ENCODE measurements at places on chromosomes 6 and 20. TPM values are rescaled to one million over a fixed set of nuclear protein-coding genes. Genes with fewer than 3 reads are reported as not detected.

The RALY gene
- total RNA-seq: 96.4 TPM

The COL11A2 gene
- under 0.01 TPM for total RNA-seq

The ZSCAN23 gene
- 2.4 TPM for total RNA-seq

The WFDC13 gene
- not detected for total RNA-seq

The TRIM31 gene
- total RNA-seq: not detected

The TNF gene
- not detected for total RNA-seq

The C6orf163 gene
- 1.6 TPM for total RNA-seq

The CLVS2 gene
- total RNA-seq: not detected

The ESF1 gene
- total RNA-seq: 15.2 TPM

The COX4I2 gene
- total RNA-seq: not detected

The TRIM15 gene
- total RNA-seq: not detected

The SOX18 gene
- not detected for total RNA-seq

The POPDC3 gene
- 1.4 TPM for total RNA-seq

DNA sequence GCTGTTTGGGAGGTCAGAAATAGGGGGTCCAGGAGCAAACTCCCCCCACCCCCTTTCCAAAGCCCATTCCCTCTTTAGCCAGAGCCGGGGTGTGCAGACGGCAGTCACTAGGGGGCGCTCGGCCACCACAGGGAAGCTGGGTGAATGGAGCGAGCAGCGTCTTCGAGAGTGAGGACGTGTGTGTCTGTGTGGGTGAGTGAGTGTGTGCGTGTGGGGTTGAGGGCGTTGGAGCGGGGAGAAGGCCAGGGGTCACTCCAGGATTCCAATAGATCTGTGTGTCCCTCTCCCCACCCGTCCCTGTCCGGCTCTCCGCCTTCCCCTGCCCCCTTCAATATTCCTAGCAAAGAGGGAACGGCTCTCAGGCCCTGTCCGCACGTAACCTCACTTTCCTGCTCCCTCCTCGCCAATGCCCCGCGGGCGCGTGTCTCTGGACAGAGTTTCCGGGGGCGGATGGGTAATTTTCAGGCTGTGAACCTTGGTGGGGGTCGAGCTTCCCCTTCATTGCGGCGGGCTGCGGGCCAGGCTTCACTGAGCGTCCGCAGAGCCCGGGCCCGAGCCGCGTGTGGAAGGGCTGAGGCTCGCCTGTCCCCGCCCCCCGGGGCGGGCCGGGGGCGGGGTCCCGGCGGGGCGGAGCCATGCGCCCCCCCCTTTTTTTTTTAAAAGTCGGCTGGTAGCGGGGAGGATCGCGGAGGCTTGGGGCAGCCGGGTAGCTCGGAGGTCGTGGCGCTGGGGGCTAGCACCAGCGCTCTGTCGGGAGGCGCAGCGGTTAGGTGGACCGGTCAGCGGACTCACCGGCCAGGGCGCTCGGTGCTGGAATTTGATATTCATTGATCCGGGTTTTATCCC, at the start of gene VEGFA:
Gene VEGFA (plus strand): TSS at position 686 of the 846 bp plus-strand sequence.
- DNase-seq: peak; percentile 72

DNA sequence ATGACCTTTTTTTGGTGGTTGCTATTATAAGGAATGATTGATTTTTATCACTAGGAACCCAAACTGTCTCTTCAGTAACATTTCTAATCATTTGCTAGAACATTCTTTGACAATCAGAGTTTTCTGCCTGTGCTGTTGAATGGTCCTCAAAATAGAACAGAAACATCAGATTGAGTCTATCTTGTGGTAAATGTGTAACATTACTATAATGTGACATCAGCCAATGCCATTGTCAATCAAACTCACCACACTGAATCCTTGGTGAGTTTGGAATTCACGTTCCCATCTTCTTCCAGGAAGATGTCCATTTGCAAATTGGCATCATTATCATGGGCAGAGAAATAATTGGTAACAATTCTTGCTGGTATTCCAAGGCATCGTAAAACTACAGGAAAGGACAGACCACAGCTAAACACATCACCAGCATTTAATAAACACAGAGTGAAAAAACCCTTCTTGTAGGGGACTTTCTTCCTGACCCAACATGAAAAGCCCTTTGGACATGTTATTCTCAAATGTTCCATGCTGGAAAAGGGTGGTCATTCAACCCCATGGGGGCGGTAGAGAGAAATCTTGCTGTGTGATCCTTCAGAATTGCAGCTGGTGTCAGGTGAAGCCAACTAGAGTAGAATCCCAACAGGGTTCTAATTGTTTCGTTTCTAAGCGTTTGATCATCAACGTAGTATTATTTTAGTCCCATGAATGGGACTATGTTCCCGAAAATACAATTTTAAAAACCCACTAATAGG, 98.5 kb downstream of the F13A1 start:
- peak; percentile 29 for DNase-seq

- no peak for DNase-seq
Measured at GRCh38 chr6:116564921-116565872, 6.1 kb upstream of the RWDD1 start.

DNA sequence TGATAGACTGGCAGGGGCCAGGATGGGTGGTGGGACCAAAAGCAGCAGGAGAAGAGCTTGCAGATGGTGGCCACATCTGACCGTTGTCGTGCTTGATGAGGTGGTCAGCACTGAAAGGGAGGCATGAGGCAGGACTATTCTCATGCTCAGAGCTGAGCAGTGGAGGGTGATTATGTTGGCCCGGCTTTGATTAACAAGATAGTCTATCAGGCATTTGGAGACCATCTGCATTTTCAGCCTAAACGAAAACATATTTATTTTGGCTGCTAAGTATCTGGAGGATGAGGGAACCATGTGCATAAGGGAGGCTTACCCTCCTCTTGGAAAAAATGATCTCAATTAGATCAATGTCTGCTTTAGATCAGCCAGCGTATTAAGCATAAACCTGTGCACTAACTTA, 141.6 kb upstream of the KCNK16 start:
- no peak for DNase-seq

DNA sequence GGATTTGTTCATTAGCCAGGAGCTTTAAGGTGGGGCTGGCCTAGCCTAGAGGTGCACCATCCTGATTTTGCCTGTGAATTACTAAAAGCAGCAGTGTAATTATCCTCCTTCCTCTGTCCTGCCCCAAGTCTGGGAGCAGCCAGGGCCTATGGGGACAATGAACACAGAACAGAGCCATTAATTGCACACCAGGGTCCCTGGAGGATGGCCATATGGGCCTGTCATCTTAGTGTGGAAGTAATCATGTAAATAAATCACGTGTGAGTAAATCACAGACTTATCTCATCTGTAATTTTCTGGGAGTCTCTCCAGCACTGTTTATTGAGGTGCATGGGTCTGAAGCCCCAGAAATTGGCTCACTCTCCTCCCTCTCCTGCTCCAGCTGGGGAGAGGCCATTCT, 176.3 kb downstream of the LRFN2 start:
- no peak for DNase-seq

- DNase-seq: no peak
Measured at GRCh38 chr20:4584510-4584909, 137.2 kb upstream of the PRND start.

- no peak for DNase-seq
Measured at GRCh38 chr6:138484018-138484731, 15.1 kb downstream of the NHSL1 start.

GRCh38 chr6:136618086-136618485, 67.9 kb upstream of the MAP7 start:
- no peak for DNase-seq

DNA sequence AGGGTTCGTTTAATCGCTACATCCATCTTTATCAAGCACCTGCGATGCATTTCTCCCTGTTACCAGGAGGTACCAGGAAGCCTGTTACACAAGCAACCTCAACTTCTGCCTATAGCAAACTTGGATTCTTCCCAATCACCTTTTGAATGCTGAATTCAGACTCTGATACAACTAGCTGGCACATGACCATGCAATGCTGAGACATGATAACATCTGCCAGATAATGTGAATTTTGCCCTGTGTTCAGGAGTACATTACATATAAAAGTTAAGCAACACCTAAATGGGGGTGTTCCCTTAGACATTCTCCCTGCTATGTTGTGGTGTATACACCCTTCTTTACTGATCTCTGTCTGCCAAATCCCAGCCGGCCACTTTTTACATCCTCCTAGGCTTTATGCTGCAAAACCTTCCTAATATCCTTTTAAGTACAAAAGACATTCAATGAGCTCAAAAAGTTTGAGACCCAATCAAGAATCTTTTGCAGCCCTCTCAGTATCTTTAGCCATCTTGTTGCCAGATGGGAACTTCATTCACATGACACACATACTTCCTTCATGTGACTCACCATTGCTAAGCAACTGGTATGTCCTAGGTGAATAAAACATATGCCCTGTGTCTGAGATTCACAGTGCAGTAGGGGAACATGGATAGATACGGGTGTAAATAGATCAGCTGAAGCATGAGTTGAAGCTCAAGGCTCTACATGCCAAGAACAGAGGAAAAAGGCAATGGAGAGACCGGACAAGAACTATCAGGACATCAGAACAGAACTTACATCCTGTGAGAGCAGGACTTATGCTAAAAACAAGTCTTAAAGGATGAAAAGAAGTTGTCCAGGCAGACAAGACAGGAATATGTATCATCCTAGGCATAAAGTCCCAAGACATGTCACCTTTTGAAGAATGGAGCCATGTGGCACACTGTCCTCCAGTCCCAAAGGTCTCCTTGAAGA, 84.3 kb downstream of the ZHX3 start:
- DNase-seq: peak; percentile 91

DNA sequence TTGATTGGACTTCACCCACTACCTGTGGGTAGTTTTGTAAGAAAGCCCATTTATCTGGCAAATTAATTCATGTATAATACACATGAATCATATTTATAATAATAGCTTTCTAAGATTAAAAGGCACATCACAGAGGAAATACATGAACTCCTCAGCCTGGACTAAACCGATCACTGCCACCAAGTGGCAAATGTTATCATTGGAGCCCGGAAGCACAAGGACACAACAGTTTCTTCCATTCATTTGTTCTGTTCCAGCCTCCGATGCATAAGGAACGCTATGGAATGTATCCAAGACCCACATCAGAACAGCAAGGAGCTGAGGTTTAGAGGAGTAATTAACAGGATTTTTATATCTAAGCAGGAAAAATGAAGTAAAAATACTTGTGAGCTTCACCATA, 13.9 kb upstream of the IPCEF1 start:
- peak; percentile 29 for DNase-seq

DNA sequence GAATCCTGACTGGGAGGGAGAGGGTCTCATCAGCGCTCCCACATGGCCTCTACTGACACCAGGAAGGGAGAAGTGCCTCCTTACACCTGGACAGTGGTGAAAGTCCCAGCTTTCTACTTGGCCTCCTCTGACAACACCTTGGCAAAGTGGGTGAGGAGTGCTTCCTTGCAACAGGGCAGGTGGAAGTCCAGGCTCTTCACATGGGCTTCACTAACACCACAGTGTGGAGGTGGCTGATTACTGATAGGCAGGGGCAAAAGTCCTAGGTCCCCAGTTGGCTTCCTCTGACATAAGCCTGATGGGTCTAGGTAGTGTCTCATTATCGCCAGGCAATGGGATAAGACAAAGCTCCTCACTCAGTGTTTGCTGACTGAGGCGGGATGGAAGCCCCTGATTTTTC, 9.5 kb upstream of the HLA-DRA start:
- no peak for DNase-seq

GRCh38 chr6:43891072-43891870, 121.3 kb downstream of the VEGFA start:
- no peak for DNase-seq

GRCh38 chr6:26156105-26156849, 69.0 kb downstream of the HFE start:
- DNase-seq: peak; percentile 78

- no peak for DNase-seq
Measured at GRCh38 chr6:87807475-87807874, 105.4 kb upstream of the AKIRIN2 start.

GRCh38 chr20:14199111-14199510, 138.3 kb downstream of the FLRT3 start:
- DNase-seq: no peak

DNA sequence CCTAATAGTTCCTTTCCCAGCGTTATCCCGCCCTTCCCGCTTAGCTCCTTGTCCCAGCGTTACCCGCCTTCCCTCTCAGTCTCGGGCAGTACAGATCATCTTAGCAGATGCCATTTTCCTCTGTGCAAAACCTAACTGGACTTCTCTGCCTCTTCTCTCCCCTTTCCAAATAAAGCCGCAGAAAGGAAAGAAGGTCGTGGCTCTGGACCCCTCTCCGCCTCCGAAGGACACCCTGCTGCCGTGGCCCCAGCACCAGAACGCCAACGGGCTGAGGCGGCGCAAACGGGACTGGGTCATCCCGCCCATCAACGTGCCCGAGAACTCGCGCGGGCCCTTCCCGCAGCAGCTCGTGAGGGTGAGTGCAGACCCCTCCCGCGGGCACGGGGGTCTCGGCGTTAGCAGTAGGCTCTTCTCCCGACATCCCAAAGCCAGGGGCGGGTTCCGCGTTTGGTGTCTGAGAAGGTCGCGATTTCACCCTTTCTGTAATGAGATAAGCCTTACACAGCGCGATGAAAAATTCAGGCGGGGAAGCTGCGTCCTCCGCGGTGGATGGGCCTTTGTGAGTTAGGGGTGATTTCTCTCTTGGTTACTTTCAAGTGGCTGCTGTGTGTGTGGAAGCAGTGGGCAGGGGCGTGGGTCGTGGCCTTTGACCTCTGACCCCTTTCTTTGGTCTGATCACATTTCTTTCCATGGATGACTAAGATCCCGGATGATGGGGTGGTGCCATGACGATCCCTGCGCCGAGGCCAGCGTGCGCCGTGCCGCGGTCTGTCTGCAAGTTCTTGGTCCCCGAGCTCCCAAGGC, 292.7 kb downstream of the TAF4 start:
- no peak for DNase-seq

DNA sequence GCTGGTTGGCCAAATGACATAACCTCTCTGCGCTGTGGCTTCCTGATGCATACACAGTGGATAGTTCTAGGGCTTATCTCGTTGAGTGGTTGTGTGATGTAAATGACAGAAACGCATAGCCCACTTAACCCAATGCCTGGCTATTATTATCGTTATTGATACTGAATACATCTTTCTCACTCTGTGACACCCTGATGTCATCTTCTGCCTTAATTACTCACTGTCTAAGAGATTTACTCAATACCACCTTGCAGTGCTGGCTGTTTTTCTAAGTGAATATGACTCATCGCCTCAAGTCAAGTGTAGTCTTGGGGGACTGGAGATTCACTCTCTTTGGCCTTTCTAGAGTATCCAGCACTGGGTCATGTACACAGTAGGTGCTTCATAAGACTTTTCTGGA, 73.6 kb downstream of the NDUFAF5 start:
- peak; percentile 37 for DNase-seq

- DNase-seq: peak; percentile 10
Measured at GRCh38 chr20:53104884-53105283, 132.7 kb downstream of the TSHZ2 start.

- DNase-seq: no peak
Measured at GRCh38 chr6:166539543-166539942, 46.9 kb downstream of the RAMACL start.
